ENCODE measurements at places on chromosomes 3 and 15.
A peak's percentile ranks its signal among the peaks of the same experiment; 100 is the strongest.

GRCh38 chr3:136604961-136605360 lies 147.2 kb downstream of the STAG1 start:
- DNase-seq: no peak

DNA sequence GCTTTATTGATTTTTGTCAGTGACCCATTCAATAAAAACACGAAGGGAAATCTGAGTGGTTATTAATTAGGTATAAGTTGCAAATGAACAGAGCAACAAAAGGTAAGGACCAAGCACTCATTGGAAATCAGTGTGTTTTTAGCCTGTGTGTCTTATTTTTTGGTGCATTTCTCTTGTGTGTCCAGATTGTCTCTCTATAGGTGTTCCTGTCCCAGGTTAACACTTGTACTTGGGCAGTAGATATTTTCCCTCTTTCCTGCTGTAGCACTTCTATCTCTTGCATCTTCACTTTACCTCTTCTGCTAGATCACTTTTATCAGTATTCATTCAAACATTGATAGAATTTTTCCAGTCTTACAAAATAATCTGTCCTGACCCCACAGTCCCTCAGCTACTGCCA lies 37.0 kb downstream of the MAPK6 start:
- no peak for DNase-seq

- no peak for DNase-seq
Measured at GRCh38 chr3:74633021-74633420, 18.6 kb upstream of the CNTN3 start.

DNA sequence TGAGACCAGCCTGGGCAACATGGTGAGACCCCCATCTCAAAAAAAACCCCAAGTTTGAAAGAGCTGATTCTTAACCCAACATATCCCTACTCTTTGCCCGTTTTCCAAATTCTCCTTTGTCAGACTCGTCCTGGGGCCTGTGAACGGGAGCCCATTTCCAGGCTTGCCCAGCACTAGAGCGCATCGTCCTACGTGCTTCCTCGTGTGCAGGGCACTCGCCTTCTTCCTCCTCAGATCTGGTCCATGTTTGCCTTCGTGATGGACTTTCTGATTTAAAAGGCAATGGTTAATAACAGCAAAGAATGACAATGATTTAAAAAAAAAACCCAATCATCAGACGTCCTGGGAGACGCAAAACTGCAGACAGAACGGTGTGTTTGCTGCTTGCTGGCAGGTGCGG lies 10.1 kb downstream of the MELTF start:
- DNase-seq: no peak

- DNase-seq: no peak
Measured at GRCh38 chr3:113183748-113184661, 27.4 kb upstream of the BOC start.

DNA sequence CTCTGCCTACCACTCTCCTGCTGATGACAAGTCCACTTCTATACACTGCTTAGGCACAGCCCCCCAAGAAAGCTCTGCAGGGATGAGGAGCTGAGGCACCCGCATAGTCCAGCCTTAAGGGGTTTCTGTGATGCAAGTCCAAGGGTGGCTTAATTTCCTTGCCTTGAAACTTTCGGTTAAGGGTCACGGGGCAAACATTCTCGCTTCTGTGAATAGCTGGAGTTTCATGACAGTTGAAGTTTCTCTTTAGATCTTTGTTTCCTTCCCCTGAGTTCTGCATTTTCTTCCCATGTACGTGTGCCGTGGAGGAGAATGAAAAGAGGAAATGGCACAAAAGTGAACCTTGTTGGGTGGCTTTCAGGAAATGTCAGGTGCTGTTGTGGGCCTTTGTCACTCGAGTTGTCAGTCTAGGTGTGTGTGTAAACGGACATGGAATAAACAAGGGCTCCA lies 7.0 kb downstream of the GPR160 start:
- no peak for DNase-seq

DNA sequence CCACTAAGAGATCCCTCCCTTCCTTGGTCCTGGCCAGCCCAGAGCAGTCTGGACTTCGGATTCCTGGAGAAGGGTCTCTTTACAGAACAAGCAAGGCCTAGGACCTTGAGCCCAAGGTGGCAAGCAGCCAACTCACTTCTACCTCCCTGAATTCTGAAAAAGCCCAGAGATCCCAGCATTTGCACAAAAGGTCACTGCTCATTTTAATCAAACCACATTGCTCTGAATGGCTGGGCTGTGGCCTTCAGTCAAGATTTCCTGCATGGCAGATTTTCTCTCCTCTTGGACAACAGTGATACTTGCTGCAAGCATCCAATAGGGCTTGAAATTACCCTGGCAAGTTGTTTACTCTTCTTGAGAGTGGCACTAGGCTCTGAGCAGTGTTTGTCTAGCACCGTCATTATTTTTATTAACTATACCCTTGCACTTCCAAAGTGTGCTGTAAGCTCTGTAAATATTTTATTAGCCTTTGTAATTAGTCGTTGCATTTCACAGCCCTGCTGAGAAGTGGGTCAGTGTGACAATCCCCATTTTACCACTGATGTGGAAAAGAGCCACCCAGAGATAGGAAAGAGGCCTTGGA lies 274.7 kb upstream of the CTNNB1 start:
- no peak for DNase-seq

DNA sequence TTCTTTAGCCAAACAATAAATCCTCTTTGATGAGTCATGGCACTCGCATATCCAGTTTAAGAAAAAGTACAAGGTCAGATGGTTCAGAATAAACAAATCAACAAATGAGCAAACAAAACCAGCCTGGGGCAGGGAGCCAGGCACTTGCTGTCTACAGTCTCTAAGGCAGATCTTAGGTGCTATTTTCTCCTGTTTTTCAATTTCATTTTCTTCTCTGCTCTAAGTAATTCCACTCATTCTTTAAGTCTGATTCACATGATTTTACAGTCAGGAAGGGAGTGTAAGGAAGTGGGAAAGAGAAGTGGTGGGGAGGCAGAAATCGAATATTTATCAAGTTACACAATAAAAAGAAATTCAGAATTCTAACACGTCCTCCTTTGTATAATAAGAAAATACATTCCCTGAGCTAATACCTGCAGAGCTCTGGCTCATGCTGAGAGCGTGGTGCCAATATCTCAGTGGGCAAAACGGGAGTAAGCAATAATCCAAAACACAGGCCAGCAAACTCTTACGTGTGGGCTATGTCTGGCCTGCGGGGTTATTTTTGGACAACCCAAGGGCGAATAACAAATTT lies 298.6 kb downstream of the ADAMTS17 start:
- no peak for DNase-seq

DNA sequence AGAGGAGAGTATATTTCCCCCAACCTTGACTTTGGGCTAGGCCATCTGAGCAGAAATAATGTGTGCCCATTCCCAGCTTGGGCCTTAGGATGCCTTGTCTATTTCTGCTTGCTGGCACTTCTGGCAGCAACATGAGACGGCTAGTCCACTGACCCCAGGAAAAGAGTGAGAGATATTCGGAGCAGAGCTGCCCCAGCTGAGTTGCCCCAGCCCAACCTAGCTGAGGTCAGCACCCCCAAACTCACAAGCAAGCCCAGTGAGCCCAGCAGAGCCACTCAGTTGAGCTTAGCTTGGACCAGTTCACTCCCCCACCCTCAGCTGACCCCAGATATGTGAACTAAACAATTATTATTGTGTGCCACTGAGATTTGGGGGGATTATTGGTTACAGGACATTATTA lies 20.2 kb downstream of the ITGA11 start:
- DNase-seq: no peak

DNA sequence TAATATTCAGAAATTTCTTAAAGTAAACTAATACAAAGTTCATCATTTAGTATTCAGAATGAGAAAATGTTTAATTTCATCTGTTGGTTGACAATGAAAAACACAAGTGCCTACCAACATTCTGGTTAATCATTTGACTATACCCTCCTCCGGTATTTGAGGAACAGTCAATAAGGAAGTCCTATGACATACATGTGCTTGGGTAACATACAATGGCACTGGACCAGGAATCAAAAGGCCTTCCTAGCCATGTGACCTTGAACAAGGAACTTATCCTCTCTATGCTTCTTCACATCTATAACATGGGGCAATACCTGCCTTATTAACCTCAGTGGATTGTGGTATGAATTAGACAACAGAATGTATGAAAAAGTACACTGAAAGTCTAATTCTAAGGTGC lies 65.8 kb downstream of the ZNF280D start:
- no peak for DNase-seq

DNA sequence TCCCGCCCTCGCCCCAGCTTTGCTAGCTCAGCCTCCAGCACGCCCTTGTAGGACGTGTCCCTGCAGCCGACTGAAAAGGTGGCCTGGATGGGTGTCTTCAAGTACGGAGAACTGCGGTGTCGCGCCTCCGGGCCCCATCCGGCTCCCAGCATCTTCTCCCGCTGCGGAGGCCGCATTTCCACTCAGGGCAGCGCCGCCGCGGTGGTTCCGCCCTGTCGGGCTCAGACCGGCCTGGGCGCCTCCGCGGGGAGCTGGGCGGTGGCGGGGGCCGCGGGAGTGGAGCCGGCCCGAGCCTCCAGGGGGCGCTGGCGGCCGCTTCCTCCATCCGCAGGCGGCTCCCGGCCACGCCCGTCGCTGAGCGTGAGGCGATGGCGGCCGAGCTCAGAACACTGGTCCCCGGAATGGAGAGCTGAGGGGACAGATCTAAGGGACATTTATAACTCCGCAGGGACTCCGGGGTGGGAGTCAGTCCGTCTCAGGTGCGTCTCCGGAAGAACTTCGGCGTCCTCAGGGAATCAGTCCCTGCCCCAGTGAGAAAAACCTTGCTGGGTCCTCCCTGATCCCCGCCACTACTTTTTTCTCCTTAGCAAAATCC lies 13.6 kb upstream of the SMCO1 start:
- peak; percentile 42 for DNase-seq

GRCh38 chr3:8212794-8213193 lies 288.8 kb upstream of the LMCD1 start:
- DNase-seq: no peak

- DNase-seq: no peak
Measured at GRCh38 chr3:12585970-12586369, 29.1 kb downstream of the MKRN2 start.

DNA sequence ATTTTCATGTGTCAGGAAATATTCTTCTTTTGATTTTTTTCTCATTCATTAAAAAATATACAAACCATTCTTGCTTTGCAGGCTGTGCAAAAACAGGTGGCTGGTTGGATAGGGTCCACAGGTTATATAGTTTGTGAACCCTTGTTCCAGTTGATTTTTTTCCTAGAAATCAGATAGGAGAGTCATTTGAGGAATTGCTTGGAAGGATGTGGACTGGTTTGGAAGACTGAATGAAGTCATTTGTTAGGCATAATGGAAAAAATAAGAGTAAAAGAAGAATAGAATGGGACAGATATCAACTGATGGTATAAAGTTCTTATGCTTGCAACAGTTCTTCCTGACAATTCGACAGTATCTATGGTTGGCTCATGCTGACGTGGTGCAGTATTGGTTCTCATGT lies 189.4 kb downstream of the PTPRG start:
- DNase-seq: no peak

- peak; percentile 38 for DNase-seq
Measured at GRCh38 chr15:65318870-65319356, 14.4 kb downstream of the RNU5B-1 start.

- DNase-seq: no peak
Measured at GRCh38 chr3:39294446-39295183, 14.8 kb upstream of the CX3CR1 start.

- no peak for DNase-seq
Measured at GRCh38 chr3:166499636-166500035, 662.4 kb upstream of the BCHE start.

DNA sequence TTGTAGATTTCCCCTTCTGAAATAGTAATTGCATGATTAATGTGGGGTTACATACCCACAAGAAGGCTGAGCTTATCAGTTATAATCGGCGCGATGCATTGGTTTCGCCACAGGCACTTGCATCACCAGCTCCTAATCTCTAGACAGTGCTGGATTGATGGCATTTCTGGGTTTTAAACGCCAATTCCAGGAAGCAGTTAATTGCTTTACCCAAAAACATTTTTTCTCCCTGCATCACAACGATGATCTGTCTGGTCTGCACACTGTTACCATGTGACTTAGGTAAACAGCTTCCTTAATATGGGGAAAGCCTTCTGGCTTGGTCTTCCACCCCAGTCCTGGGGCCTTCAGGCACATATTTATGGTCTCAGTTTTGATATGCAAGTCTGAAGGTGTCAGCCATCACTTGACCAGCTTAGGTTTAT lies 70.0 kb upstream of the HEG1 start:
- DNase-seq: no peak

GRCh38 chr15:75153087-75153486 lies 48.6 kb upstream of the C15orf39 start:
- no peak for DNase-seq

GRCh38 chr3:46243560-46243959 lies 1.3 kb downstream of the CCR3 start:
- DNase-seq: no peak

GRCh38 chr3:10242182-10243065 lies 5.8 kb upstream of the TATDN2 start:
- peak; percentile 54 for DNase-seq

- no peak for DNase-seq
Measured at GRCh38 chr3:100086401-100086800, 27.9 kb downstream of the FILIP1L start.

GRCh38 chr3:197050511-197050910 lies 20.9 kb upstream of the MELTF start:
- DNase-seq: no peak

DNA sequence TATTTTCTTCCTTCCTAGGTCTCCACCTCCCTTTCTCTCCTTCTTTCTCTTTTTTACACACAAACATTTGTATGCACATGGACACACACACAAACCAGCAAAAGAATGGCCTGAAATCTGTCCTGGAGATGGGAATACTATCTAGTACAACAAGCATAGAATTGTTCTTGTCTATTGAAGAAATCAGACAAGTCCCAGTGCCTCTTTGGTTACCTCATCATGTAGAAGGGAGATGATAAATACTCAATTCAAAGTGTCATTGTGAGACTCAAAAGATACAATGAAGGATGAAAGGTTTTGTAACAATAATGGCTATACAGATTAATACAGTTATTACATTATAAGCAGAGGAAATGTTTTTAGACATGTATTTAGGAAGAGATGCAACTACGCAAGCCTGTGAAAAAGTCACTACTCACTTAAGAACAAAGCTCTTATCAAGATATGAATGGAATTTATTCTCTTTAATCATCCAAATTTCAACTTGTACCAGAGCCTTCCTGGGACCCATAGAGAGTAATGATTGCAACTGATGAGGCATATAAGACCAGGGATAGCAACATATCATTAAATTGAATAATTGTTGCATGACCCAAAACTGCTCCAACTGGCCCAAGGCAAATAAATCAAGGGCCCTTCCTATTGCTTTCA lies 43.2 kb downstream of the P3H2 start:
- DNase-seq: no peak

- DNase-seq: no peak
Measured at GRCh38 chr15:89656116-89656815, 999 bp upstream of the KIF7 start.

DNA sequence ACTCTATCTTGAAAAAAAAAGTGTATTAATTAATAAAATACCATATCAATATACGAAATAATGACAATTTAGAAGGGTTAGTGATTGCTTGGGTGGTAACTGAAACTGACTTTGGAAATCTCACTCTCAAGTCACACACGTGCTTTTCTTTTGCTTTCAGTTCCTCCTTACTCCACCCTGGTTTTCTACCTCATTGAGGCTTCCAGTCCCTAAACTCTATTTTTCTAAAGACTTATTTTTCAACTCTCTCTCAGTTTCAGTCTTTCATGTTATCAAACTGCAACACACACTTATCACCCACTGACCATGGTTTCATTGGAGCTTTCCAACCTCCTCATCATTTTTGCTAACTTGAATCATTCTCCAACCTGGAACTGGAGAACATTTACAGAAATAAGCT lies 23.5 kb downstream of the IL12A start:
- no peak for DNase-seq

- DNase-seq: no peak
Measured at GRCh38 chr3:142445816-142446254, 2.0 kb downstream of the XRN1 start.

All from activated naive CD4-positive, alpha-beta T cell (primary cell).